ENCODE measurements at places on chromosomes 1 and 21.
A peak's percentile ranks its signal among the peaks of the same experiment; 100 is the strongest.

DNA sequence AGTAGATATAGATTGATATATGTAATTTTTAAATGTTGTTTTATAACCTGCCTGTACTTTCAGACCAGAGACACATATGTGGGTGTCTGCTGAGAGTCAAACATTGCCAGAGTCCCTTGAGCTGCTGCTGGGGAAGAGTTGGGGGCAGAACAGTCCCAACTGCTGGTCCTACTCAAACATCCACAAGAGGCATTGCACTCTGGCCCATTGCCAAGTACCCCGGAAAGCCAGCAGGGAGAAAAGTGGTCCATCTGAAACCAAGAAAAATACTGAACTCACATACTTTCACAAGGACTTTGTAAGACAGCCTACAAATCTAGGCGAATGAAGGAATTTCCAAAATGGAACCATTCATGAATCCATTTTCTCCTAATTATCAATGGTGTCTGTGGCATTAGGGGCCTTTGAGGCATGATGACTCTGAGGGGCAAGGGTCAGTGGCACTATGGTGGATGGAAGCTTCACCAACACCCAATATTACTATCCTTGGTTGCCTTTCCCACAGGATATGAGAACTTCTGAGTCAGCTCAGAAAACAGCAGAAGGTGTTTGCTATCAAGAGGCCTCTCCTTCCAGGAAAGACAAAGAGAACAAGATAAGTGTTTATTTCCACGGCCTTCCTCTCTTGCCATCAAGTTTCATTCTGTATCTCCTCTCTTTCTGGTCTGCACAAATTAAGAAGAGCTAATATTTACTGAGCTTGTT is 7.3 kb upstream of the TBX15 start:
- no peak for DNase-seq

DNA sequence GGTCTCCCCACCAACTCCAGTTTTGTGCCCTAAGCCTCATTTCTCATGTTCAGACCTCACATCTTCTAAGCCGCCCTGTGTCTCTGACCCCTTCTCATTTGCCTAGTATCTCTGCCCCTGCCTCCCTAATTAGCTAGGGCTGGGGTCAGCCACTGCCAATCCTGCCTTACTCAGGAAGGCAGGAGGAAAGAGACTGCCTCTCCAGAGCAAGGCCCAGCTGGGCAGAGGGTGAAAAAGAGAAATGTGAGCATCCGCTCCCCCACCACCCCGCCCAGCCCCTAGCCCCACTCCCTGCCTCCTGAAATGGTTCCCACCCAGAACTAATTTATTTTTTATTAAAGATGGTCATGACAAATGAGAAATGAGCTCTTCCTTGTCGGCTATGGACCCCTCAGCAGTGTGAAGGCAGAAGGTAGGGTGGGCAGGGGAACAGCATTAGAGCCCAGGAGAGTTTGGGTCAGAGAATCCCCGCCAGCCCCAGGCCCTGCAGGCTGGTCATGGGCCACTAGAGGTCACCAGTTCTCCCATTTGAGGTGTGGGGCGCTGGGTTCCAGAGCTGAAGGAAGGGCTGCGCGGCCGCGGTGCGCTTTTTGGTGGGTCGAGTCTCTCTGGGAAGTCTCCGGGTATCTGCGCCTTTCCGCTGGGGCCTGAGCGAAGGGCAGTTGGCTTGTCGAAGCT is 11.5 kb downstream of the ADAMTSL4 start:
- DNase-seq: peak; percentile 80

- DNase-seq: no peak
Observed at GRCh38 chr1:71770121-71770520, 512.2 kb downstream of the NEGR1 start.

DNA sequence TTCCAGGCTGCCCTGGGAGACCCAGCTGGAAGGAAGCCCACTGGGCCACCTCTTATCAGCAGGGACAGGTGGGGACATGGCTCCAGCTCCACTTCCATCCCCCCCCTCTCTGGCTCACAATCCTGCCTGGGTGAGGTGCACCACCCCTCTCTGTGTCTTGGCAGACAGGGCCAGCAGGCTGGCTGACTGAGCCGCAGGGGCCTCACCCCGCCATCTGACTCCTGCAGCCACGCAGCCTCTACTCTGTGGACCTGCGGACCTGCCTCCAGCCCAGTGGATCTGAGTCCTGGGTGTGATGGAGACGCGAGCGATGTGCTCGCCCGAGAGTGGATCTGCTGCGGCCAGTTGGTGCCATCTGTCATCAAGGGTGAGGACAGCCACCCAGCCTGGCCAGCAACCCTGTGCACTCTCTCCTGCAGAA is 30.1 kb downstream of the RCC2 start:
- no peak for DNase-seq

DNA sequence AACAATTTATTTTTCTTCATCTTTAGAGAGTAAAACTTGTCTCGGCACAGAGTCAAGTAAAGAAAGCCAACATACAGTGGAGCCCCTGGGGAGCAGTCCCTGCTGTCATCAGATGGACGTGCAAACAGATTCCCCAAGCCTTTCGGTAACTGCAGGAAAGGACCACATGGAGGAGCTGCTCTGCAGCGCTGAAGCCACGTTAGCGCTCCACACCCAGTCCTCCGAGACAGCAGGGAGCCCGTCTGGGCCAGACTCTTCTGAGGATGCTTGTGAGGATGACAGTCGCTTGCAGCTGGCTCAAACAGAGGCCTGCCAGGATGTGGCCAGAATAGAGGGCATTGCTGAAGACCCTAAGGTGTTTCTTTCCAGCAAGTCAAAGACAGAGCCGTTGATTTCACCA is 77.1 kb upstream of the SCCPDH start:
- DNase-seq: no peak

- no peak for DNase-seq
Observed at GRCh38 chr1:183027031-183027430, 3.8 kb downstream of the LAMC1 start.

Measured in CD4-positive, alpha-beta memory T cell (primary cell).